ENCODE measurements at places on chromosomes 3 and 15.

DNA sequence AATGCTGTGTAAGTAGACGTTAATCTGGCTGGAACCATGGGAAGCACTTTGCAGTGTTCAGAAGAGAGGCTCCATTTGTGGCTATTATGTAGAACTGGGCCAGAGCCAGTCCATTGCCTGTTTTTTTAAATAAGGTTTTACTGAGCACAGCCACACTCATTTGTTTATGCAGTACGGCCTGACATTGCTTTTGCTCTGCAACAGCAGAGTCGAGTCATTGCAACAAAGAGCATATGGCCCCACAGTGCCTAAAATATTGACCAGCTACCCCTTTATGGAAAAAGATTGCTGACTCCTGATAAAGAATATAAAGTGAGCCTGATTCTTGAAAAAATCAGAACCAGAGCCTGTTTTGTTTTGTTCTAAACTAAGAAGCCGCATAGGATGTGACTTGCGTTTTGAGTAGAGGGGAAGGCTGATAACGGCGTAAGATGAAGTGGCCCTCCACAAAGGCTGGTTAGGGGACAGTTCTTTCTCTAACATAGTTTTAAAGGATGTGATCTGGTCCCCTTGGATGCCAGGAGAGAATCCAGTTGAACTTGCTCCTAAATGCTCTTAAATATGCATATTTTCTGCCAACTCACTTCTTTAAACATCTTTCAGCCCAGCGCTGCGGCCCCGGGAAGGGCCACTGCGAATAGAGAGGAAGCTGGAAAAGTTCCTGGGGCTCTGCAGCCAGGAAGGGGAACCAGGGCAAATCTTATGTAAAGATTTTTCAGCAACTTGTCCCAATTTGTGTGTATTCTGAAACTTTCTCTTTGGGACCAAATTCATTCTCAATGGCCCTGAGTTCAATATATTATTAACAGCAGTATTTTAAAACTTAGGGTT, 64.5 kb downstream of the GLDN start:
- peak; percentile 25 for DNase-seq

DNA sequence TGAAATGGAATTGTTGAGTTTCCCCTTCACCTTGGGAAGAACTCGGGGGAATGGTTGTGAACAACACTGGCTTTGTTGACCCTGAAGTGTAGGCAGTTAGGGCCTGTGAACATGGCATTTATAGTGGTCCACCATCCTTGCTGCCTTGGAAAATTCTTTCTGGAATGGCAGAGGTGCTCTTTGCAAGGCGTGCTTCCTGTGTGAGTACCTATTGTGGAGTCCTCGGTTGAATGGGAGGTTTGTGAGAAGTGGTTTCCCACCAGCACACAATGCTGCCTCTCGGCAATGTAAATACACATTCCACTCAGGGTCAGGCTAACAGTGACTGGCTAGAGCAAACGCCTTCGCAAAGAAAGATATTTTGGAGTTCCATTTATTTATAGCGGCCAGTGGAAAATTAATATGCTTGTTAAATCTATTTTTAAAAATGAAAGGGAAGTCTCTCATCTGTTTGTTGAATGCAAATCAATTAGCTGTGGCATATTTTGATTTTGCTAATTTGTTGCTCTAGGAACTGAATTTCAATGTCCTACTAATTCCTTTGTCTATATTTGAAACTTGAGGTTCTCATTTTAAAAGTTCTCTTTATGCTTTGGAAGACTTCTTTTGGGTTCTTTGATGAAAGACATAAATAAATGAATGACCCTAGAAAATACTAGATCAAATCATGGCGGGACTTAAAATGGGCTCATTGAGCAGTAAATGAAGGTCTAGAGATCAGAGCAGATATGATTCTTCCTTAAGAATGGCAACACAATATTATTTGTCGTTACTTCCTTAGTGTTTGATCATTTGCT, 59.5 kb downstream of the FNDC3B start:
- no peak for DNase-seq

GRCh38 chr3:10395671-10396070, 74.8 kb upstream of the SEC13 start:
- no peak for DNase-seq

- no peak for DNase-seq
Measured at GRCh38 chr3:127777921-127778656, 44.2 kb downstream of the MGLL start.

DNA sequence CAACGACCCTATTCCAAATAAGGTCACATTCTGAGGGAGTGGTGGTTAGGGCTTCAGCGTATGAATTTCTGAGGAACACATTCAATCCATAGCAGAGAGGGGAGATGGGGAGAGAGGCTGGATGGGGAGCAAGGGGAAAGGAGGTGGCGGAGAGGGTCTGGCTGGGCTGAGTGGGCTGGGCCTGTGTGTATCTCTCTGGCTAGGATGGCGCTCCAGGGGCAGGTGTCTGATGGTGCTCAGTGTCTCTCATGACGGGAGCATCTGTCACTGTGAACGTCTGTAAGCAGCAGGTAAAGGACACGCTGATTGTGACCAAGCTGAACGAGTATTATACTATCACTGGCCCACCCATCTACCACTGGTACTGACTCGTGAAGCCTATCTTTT, 159.6 kb downstream of the XXYLT1 start:
- no peak for DNase-seq

DNA sequence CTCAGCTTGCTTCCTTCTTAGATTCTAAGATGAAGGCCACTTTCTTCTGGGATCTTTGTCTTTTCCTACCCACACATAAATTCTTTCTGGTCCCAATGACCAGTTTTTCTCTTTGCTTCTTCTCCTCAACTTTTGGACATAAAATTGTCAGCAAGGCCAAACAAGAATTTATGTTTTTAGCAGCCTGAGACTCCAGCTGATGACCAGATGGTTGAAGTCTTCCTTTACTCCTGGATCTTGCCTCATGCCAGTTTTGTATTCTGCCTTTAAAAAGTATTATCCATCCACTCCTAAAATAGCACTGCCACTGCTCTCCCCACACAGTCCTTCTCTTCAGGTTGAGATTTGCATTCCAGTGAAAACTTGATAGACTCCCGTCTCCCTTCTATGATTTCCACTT, 236.0 kb downstream of the VPS13C start:
- DNase-seq, result peak; percentile 11

DNA sequence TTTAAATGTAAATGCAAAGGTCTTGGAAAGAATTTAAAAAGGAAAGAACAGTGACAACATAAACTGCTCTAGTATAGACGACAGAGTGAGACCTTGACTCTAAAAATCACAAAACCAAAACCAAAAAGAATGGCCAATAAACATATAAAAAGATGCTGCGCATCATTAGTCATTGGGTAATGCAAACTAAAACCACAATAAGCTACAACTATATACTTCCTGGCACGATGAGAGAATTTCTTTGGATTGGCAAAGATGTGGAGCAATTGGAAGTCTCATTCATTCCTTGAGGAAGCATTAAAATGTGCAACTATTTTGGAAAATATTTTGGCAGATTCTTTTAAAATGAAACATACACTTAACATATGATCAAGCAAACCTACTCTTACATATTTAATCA, 98.7 kb upstream of the ZPLD1 start:
- no peak for DNase-seq
